Thoracic aorta (tissue), 2 donors: ENCODE measurements at places on chromosomes 5 and 9.

GRCh38 chr5:154039458-154039829, 677 bp downstream of the MFAP3 start:
- no peak for DNase-seq

GRCh38 chr9:100443781-100444768, 17.1 kb downstream of the MSANTD3 start:
- no peak for DNase-seq

- no peak for DNase-seq
These were observed 25.0 kb upstream of the CEP78 start for GRCh38 chr9:78210841-78211301.

GRCh38 chr5:54221135-54221534, 89.2 kb downstream of the ARL15 start:
- no peak for DNase-seq

- DNase-seq: no peak
These were observed 38.2 kb downstream of the DNAJC21 start for GRCh38 chr5:34967540-34967939.

DNA sequence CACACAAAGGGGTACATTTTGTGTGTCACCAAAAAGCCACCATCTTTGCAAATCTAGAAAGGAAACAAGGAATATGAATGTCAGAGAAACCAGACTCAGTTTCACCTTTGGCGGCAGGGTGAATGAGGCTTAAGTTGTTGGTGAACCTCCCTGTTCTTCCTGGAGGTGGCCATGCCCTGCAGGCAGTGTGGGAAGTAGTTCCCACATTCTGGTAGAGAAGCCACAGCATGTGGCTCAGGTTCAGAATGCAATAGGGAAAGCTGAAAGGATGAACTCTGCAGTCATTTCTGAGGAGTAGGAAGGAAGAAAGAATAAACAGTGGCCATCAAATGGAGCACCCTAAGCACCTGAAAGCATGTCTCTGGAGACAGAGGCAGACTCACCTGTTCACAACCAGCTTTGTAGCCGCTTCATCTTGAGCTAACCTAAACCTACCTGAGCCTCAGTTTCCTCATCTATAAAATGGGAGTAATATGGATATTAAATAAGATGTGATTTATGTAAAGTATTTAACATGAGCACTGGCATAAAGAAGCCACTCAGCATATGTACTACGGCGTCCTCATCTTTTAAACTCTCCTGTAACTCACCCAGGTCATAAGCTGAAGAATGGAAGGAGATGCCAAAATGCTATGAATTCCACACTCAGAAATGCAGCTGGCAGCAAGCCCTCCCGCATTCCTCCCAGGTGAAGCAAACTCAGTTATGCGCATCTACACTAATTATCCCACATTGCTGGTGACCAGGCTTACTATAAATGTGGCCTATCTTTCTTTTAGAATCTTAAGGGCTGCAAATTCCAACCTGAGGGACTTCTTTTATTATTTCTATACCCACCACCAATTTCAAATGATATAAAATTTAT, 86.0 kb downstream of the ZNF608 start:
- no peak for DNase-seq

DNA sequence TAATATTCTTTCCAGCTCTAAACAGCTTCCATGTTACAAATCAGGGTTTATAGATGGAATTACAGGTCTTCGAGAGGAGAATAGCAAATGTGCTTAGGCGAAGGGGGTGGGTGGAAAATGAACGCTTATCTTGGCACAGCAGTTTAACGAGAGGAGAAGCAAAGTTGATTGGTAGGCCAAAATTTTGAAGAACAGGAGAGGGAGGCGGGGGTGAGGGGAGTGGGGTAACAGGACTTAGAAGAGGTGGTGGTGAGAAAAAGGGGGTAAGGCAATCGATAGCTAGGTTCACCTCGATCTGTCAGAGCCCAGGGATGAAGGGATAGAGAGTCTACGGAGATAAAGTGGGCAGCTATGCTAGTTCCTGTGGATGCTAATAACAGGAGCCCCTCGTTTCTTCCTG, 764 bp downstream of the ANKRA2 start:
- no peak for DNase-seq

DNA sequence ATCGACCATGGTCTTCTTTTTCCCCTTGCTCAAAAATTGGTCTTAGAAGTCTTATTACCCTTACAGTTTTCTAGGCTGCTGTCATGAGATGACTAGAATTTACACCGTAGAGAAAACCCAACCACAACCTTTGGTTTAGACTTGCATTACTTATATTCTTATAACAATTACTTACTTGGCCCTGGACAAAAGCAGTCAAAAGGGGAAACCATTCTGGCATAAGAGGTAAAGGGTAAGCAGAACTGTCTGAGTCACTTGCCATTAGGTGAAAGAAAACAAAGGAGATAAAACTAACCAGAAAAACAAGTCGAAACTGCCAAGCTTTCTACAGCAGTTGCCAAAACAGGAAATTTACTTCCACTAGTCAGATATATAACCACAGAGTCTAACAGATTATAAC, 17.9 kb downstream of the TMEM245 start:
- DNase-seq: no peak

DNA sequence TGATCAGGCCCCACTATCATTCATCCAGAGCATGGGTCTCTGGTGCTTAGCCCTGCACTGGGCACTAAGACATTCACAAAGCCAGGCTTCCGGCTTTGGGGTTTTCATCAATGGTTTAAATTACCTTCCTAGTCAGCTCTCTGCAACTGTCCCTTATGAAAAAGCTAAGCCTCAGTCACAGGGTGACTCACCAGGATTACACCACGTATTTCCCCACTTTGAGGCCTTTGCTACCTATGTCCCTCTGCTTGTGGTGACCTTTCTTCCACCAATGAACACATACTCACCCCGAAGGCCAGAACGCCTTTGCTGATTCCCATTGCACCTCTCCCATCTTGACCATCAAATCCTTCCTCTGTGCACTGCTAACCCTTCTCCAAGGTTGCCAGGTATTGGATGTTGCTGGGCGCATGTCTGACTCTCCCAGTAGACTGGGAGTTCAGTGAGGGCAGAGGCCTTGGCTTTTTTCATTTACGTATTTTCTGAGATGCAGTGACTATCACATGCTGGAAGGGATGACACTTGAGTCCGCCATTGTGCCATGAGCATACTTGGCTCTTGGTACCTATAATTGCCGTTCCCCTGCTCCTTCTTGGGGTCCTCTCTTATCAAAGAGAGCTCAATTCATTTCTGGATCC, 58.7 kb upstream of the TNFSF8 start:
- DNase-seq: no peak

GRCh38 chr5:179415291-179416060, 70.2 kb upstream of the ADAMTS2 start:
- DNase-seq: no peak

- DNase-seq: no peak
These were observed 112.4 kb downstream of the CETN3 start for GRCh38 chr5:90297045-90297764.

DNA sequence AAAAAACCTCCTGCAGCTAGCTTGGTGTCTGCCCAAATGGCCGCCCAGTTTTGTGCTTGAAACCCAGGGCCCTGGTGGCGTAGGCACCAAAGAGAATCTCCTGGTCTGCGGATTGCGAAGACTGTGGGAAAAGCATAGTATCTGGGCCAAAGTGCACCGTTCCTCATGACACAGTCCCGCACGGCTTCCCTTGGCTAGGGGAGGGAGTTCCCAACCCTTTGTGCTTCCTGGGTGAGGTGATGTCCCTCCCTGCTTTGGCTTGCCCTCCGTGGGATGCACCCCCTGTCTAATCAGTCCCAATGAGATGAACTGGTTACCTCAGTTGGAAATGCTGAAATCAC, 83.0 kb upstream of the JAK2 start:
- DNase-seq: no peak

DNA sequence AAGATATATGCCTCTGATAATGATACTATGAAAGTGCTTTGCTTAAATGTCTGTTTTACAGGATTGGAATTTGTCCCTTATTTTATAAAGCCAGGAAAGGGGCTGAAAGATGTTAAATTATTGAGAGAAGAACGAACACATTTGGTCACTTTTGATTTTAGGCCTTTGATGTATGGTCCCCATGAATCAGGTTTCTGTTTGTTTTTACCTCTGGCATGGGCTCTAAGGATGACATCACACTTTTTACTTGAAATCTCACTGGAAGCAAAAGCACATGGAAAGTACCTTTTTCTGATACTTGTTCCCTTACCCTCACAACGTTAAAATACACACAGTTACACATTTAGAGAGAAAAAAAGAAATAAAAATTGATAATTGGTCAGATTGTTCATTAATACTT, 6.9 kb downstream of the OTULIN start:
- no peak for DNase-seq

DNA sequence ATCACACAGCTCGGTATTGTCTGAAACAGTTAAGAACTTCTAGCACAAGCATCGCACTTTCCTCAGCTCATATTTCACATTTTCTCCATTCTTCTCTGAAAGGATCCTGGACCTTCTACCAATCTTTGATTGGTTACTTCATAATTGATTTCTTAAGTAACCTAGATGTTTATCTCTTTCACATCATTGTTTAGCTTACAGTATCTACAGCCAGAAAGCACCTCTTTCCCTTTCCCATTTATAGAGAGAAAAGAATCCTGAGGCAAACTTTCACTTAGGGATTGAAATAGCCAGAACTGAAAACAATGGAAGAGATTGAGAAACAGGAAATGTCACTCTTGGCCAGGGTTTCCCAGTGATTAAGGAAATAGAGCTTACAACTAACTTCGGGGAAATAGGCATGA, 2.5 kb downstream of the IL33 start:
- DNase-seq: no peak

GRCh38 chr5:998246-999031, 10.2 kb upstream of the NKD2 start:
- no peak for DNase-seq

DNA sequence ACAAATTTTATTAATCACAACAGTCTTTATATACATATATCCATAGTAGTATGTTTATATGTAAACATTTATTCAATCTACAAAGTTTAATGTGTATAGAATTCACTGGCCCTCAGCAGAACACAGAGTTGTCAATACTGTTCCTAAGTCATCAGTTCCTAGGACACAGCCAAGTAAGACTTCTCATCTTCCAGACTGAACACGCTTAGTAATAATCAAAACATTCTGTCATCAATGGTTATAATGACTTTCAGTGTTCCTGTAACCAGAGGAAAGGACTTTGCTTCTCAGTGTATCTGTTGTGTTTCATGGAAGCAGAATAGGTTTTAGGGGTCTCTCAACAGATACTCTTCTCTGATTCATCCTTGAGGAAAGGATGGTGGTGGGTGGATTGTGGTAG, 82.2 kb downstream of the SMIM23 start:
- no peak for DNase-seq

DNA sequence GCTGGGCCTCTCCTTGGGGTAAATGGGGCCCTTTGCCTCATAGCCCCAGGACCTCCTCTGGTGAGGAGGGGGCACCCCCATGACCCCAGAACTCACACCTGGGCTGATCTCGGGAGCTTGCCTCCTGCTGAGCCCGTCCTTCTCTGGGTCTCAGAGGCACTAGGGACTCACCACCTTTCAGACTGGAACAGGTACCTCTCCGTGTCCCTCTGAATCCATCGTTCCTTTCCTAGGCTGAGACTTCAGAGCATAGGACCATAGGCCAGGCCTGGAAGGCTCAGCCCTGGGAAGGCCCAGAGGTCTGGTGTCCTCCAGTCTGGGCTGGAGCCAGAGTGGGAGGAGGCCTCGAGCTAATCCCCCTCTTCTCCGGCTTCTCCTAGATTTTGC, 97.9 kb downstream of the CACNA1B start:
- DNase-seq: no peak

GRCh38 chr9:18253950-18254349, 220.0 kb upstream of the ADAMTSL1 start:
- DNase-seq: no peak

GRCh38 chr9:105223544-105224140, 20.8 kb upstream of the SLC44A1 start:
- DNase-seq: no peak

- no peak for DNase-seq
These were observed 20.8 kb downstream of the DNAI1 start for GRCh38 chr9:34479431-34479866.

DNA sequence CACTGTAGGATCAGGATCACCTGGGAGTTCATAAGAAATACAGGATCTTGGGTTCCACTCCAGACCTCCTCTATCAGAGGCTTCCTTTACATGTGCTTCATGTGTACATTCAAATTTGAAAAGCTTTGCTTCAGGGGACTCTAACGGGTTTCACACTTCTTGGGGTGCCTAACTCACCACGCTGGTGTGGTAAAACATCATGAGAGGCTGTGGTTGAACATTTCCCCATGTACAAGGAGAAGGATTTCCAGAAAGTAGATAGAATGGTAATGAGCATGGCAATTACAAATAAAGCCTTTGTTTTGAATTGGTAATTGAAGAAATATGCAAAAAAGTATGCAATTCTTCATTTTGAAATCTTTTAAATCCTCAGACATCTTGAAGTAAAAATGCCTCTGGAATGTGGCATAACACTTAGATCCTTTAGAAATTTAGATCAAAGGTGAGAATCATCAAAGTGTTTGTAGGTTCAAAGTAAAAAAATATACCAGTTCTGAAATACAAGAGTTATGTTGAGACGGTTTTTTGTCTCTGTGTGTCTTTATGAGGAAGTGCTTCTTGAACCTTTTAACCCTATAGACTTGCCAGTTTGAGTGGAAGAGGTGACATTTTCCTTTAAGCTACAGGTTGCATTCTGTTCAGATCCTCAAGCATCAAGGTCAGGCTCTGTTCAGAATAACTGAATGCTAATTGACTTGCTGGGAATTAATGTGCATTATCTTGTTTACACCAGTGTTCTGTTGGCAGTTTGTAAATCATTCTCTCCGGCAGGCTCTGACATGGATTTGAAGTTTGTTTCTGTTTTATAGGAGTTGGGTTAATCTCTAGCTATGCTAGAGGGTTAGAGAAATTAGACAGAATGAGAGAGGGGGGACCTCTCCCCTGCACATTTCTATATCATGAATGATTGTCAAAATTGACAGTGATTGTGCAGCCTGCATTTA, 415.3 kb downstream of the MAN2A1 start:
- DNase-seq: no peak

GRCh38 chr5:114438471-114438870, 76.6 kb downstream of the KCNN2 start:
- DNase-seq: no peak

GRCh38 chr5:169157064-169157463, 143.9 kb downstream of the SLIT3 start:
- no peak for DNase-seq

GRCh38 chr5:172550996-172551395, 90.1 kb upstream of the NEURL1B start:
- no peak for DNase-seq

GRCh38 chr5:45411971-45412612, 284.1 kb downstream of the HCN1 start:
- DNase-seq: no peak

- no peak for DNase-seq
These were observed 8.5 kb downstream of the CHSY3 start for GRCh38 chr5:129912601-129913255.

GRCh38 chr5:125311743-125312142, 565.3 kb upstream of the ZNF608 start:
- DNase-seq: no peak

GRCh38 chr5:35926389-35927051, 11.9 kb downstream of the CAPSL start:
- no peak for DNase-seq

- DNase-seq: no peak
These were observed 78.2 kb upstream of the COL5A1 start for GRCh38 chr9:134563397-134563796.

GRCh38 chr5:74262544-74263207, 377.9 kb downstream of the ENC1 start:
- DNase-seq: no peak
